ENCODE measurements at places on chromosomes 1 and 21.

DNA sequence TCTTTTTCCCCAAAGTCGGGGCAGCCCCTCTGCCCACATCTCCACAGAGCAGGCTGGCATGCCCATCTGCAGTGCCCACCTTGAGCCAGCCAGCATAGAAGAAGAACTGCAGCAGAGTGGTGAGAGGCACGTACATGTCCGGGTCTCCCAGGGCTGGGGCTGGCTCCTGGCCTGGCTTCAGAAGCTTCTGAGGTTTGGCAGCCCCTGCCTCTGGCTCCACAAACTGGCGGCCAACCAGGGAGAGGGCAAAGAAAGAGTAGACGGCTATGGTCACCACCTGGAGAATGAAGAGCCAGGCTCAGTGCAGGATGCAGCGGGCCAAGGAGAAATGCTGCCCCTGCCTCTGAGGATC is 3.0 kb downstream of the BEST4 start:
- no peak for DNase-seq

GRCh38 chr1:11342621-11343032 is 69.6 kb downstream of the UBIAD1 start:
- no peak for DNase-seq

DNA sequence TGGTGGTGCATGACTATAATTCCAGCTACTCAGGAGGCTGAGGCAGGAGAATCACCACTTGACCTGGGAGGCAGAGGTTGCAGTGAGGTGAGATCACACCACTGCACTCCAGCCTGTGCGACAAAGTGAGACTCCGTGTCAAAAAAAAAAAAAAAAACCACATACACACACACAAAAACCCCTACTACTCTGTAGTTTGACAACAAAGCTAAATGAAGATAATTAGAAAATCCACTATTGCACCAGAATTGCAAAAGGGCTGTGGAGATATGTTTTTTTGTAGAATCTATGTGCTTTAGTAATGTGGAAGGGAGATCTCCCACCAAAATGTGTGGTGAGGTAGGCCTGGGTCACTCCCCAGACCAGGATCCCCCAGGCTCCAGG is 32.2 kb upstream of the KHDRBS1 start:
- DNase-seq = no peak

DNA sequence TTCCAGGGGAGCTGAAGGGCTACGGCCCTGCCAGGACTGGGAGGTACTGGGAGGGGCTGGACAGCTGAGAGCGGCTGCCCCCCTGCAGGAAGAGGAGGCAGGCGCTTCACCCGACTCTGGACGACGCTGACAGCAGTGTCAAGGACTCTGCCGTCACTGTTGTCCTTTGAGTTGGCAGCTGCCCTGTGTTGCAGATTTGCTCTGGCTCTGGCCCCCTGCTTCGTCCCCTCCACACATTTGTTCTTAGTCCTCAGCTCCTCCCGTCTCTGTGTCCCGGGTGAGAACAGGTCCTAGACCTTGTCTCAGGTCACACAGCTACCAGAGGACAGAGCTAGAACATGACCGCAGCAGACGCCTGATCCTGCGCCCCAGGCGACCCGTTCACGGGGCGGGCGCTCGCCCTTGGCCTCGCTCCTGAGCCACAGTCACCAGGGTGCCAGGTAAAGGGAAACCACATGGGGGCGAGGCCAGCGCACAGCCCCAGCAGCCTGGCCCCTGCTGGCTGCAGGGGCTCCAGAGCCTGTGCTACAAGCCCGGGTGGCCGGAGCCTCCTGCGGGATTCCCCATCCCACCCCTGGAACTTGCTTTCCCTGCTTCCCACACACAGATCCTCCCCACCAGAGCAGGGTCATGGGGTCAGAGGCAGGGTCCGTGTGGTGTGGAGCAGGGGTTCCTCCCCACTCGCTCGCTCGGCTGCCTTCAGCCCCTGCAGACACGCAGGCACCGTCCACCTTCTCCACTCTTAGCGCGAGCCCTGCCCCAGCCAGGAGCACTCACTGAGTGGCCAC is 10.7 kb upstream of the NPHP4 start:
- no peak for DNase-seq

- DNase-seq = no peak
These were observed 5.0 kb downstream of the MLLT11 start for GRCh38 chr1:151065089-151065645.

DNA sequence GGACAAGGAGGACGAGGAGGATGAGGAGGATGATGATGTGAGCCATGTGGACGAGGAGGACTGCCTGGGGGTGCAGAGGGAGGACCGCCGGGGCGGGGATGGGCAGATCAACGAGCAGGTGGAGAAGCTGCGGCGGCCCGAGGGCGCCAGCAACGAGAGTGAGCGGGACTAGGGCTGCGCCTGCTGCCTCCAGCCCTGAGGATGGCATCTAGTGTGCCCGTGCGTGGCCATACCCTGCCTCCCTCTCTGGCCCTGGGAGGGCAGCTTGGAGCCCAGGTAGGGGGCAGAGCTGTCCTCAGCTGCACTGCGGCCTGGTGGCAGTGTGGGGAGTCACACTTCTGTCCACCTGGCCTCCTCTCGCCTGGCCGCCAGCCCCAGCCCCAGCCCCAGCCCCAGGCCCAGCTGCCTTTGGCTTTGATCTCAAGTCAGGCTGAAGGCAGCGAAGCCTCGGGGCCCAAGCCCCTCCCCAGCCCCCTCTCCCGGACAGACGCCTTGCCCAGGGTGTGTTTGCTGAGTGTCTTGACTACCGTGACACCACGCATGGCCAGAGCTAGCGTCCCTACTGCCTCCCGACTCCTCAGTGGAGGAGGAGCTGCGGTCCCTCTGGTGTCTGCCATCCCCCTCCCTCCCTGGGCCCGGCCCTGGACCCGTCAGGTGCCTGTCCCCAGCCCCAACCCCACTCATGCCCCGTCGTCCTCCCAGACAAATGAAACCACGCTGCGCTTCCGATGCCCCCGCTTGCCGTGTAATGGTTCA is 155.2 kb downstream of the PEX14 start:
- DNase-seq = no peak

DNA sequence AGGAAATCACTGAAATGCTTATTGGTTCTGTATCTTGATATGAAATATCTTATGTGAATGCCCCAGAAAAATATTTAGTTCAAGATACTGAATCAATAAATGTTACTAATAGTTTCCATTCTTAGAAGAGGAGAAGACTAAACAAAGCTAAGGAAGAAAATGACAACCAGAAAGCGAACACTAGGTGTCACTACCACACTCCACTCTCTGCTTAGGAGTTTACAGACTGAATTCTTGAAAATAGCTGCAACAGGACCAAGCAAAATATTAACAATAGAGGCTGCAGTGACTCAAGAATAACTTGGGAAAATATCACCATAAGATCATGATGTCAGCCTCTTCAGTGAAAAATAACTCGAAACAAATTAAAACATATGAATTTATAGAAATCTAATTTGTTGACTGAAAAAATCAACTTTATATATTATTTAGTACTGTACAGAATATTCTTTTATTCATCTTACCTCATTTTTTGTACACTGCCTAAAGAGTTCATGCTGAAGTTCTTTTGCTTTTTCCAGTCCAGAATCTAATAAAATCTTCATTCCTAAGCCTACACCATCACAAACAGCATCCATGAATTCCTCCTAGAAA is 61.6 kb downstream of the KIF14 start:
- DNase-seq = peak; percentile 43

DNA sequence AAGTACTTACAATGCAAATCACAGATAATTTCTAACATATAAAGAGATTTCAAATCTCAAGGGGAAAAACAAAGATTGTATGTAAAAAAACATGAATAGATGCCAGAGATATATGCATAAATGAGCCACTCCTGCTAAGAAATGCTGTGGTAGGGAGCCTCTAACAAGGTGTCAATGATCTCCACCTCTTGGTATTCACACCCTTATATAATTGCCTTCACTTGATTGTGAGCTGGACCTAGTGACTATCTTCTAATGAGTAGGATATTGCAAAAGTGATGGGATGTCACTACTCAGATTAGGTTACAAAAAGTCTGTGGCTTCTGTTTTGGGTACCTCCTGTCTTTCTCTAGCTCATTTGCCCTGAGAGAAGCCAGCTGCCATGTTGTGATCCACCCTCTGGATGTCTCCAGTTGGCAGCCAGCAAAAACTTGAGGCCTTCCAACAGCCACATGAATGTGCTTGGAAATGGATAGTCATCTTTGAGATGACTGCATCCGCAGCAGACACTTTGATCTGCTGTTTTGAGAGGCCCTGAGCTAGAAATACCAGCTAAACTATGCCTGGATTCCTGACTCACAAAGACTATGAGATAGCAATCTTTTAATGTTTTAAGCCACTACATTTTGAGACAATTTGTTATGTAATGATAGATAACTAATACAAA is 196.1 kb upstream of the FGGY start:
- DNase-seq = no peak

Data from Calu3 (cell line).